ENCODE measurements at places on chromosomes 13 and 19. TPM values are rescaled to one million over a fixed set of nuclear protein-coding genes. Genes with fewer than 3 reads are reported as not detected.
A peak's percentile ranks its signal among the peaks of the same experiment; 100 is the strongest.

The UPF3A gene
- 59.2 TPM for total RNA-seq

The PSG5 gene
- not detected for total RNA-seq

- no peaks in the 10 kb centered on the region for H3K27me3 ChIP-seq
- peaks cover 86% of the 10 kb centered on the region for H3K36me3 ChIP-seq
- H3K27ac ChIP-seq = no peak overlapping the region
- DNase-seq = no peak
- H3K4me3 ChIP-seq = no peak overlapping the region
These were observed 26.0 kb downstream of the C19orf47 start for GRCh38 chr19:40322271-40322610.

DNA sequence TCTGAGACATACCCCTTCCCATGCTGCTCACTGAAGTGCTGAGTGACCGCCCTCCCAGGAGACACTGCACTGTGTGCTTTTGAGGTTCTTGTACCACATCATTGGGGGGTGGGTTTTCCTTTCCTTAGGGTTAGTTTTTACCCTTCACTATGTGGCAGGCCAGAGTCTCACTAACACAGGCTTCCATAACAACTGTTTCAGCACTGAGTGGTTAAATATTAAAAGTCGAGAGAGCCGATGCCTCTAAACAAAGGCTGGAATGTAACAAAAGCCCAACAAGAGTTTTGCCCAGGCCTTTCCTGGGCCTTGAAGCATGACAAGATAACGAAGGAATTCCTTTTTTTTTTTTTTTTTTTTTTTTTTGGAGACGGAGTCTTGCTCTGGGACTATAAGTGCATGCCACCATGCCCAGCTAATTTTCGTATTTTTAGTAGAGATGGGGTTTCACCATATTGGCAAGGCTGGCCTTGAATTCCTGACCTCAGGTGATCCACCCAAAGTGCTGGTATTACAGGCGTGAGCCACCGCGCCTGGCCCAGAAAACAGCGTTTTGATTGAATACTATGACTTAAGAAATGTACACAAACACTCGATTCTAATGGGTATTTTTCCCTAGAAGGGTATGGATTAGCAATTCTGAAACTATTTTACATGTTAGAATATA, 46.5 kb downstream of the ZNF823 start:
- H3K27me3 ChIP-seq = no peaks in the 10 kb centered on the region
- H3K36me3 ChIP-seq = no peaks in the 10 kb centered on the region
- H3K27ac ChIP-seq = no peak overlapping the region
- H3K4me1 ChIP-seq = peaks cover 13% of the 10 kb centered on the region

- no peak for DNase-seq
- no peak overlapping the region for H3K27ac ChIP-seq
- H3K27me3 ChIP-seq = no peaks in the 10 kb centered on the region
- no peaks in the 10 kb centered on the region for H3K4me1 ChIP-seq
- H3K4me3 ChIP-seq = no peak overlapping the region
These were observed 342.0 kb downstream of the TEX29 start for GRCh38 chr13:111662451-111662850.

The FNDC3A gene
- 62.3 TPM for total RNA-seq

DNA sequence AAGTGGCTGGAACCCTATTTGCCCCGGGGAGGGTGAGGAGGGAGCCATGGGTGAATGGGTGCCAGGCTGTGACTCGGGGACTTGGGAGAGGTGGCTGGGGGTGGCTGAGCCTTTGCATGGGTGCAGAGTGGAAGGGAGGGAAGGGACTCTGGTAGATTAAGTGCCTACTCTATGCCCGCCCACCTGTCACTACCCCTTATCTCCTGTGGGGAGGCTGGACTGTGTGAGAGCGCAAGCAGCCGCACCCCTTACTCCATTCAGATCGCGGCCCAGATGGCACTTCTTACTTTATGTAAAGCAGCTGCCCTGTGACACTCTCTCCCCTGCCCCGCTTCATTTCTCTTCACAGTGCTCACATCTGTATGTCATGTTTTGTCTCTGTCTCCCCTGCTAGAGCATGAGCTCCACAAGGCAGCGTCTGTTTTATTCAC, 2.9 kb downstream of the KASH5 start:
- H3K27me3 ChIP-seq = no peaks in the 10 kb centered on the region
- H3K4me1 ChIP-seq = no peaks in the 10 kb centered on the region
- DNase-seq = no peak
- H3K27ac ChIP-seq = no peak overlapping the region
- no peak overlapping the region for H3K4me3 ChIP-seq

DNA sequence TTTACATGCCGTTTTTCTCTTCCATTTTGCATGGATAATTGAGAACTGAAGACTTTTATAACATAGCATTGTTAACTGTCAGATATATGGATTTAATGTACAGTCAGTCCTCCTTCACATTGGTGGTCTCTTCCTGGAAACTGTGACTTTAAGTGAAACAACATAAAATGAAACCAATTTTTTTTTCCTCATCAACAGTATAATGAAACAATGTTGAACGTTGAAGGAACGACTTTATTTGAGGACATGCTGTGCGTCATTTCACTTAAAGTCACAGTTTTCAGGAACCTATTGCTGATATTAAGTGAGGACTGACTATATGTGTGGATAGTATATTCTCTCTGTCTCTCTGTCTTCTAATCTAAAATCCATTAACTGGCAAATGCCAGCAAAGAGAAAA, 54.8 kb downstream of the COG3 start:
- no peak overlapping the region for H3K27ac ChIP-seq
- no peak for DNase-seq
- H3K36me3 ChIP-seq = peaks cover 33% of the 10 kb centered on the region
- no peak overlapping the region for H3K4me3 ChIP-seq
- no peaks in the 10 kb centered on the region for H3K27me3 ChIP-seq
- no peaks in the 10 kb centered on the region for H3K4me1 ChIP-seq

DNA sequence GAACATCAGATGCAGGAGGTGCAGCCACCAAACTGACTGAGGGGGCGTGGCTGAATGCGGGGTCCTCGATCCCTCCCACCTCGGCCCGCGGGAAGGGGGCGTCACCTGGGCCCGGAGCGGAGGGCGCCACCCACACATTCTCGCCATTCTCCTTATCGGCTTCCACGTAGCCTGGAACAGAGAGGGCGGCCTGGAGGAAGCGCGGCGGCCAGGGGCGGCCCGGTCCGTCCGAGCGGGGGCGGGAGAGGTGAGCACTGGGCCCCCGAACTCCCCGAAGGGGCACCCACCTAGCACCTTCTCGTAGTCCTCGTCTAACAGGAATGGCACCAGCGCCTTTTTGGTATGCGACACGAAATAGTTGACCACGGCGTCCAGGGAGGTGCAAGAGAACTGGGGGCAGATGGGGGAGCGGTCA, 11.8 kb downstream of the STAP2 start:
- H3K4me3 ChIP-seq = no peak overlapping the region
- DNase-seq = peak; percentile 83
- H3K27me3 ChIP-seq = no peaks in the 10 kb centered on the region
- H3K36me3 ChIP-seq = no peaks in the 10 kb centered on the region
- peaks cover 18% of the 10 kb centered on the region for H3K4me1 ChIP-seq

The GSX1 gene
- total RNA-seq = not detected

DNA sequence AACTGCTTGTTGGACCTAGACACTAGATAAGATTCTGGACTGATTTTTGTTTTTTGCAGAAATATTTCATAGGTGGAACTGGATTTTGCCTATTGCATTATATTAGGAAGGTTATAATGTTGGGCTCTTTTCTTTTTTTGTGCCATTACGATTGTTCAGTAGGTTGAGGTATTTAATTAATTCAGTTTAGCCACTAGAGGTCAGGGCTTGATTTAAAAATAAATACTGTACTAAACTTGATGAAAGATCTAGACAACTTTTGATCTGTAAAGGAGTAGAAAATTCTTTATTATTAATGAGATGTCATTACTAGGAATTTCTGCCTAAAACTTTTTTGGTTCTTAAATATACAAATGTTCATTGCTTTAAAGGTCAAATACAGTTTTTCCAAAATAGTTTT, 15.2 kb upstream of the SUPT20H start:
- DNase-seq = no peak
- no peaks in the 10 kb centered on the region for H3K36me3 ChIP-seq
- no peaks in the 10 kb centered on the region for H3K27me3 ChIP-seq
- H3K4me3 ChIP-seq = no peak overlapping the region

GRCh38 chr19:2275588-2276428, 6.2 kb downstream of the PEAK3 start:
- H3K27me3 ChIP-seq = no peaks in the 10 kb centered on the region
- H3K4me1 ChIP-seq = peaks cover 47% of the 10 kb centered on the region
- no peak for DNase-seq
- H3K4me3 ChIP-seq = peak overlapping the region; percentile 4

DNA sequence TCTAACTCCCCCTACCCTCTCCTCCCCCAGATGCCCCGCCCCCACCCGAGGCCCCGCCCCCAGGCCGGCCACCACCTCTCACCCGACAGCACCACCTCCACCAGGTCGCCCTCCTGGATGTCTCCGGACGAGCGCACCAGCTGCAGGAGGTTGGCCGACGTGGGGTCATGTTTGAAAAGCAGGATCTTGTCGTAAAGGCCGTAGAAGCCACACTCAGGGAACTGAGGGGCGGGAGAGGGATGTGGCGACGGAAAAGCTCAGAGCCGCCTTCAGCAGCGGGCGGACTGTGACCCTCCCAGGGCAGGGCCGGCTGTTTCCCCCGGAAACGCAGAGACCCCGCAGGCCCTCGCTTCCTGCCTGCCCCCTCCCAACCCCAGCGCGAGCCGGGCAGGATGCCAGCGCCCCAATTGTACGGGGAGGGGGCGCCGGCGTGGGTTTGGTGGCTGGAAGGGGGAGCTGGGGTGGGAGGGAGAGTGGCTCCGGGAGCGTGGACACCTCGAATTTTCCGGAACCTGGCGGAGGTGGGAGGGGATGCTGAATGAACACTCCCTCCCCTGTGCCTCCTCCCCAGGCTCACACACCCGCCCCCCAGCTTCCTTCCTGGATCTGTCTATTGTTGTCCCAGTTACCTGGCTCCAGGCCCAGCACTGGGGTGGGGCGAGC, 3.0 kb downstream of the PRKD2 start:
- H3K27me3 ChIP-seq = no peaks in the 10 kb centered on the region
- peaks cover 18% of the 10 kb centered on the region for H3K36me3 ChIP-seq
- peak; percentile 97 for DNase-seq
- peak overlapping the region; percentile 66 for H3K4me3 ChIP-seq

The ZNF714 gene
- total RNA-seq = 4.1 TPM

The FARP1 gene
- 65.7 TPM for total RNA-seq

GRCh38 chr13:70613295-70613694, 505.0 kb upstream of the KLHL1 start:
- no peaks in the 10 kb centered on the region for H3K27me3 ChIP-seq
- no peak overlapping the region for H3K4me3 ChIP-seq
- DNase-seq = no peak
- H3K4me1 ChIP-seq = no peaks in the 10 kb centered on the region

The KIR2DL1 gene
- not detected for total RNA-seq

DNA sequence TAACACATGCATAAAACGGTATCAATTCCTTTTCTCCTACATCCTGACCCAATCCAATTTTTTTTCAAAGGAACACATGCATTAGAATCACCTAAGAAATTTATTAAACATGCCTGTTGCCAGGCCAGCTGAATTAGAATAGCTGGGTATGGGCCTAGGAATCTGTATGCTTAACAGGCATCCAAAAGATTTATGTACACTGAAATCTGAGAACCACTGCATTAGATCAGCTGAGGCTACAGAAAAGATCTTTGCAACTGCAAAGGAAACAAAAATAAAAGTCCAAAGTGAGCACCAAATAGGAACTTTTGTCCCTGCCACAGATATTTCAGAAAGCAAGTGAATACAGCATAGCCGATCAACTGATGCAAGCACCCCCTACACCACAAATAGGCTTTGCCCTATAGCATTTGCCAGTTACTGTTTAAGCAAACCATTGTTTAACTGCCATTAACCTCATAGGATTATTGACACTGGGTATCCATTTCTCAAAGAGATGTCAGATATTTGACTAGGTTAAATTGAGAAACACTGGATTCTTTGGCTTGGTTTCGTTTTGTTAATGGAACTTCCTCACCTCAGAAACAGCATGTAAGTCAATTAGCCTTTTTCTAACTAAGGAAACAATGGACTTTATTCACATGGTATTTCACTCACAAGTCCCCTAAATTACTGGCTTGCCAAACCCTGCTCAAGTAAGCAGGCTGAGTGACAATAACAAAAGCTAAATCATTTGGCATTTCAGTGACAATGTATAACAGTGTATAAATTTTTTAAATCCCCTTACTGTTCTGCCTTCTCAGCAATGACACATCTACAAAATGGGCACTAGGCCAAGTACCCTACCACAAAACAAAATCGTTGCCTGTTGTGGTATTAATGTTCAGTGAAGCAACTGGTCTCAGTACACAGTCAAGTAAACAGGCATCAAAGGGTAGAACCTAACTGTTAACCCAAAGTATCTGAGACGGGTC, 67.8 kb downstream of the SUCLA2 start:
- H3K36me3 ChIP-seq = no peaks in the 10 kb centered on the region
- no peak overlapping the region for H3K4me3 ChIP-seq
- no peaks in the 10 kb centered on the region for H3K27me3 ChIP-seq
- H3K4me1 ChIP-seq = no peaks in the 10 kb centered on the region
- no peak overlapping the region for H3K27ac ChIP-seq
- no peak for DNase-seq

GRCh38 chr19:42361545-42361910, 28.6 kb downstream of the CNFN start:
- H3K4me3 ChIP-seq = no peak overlapping the region
- peaks cover 11% of the 10 kb centered on the region for H3K36me3 ChIP-seq

- peak; percentile 28 for DNase-seq
- no peaks in the 10 kb centered on the region for H3K36me3 ChIP-seq
- H3K27ac ChIP-seq = peak overlapping the region; percentile 94
- H3K4me3 ChIP-seq = peak overlapping the region; percentile 60
These were observed 1.3 kb downstream of the ZNF616 start for GRCh38 chr19:52138278-52138982.

- H3K36me3 ChIP-seq = no peaks in the 10 kb centered on the region
- peaks cover 19% of the 10 kb centered on the region for H3K4me1 ChIP-seq
- no peak overlapping the region for H3K4me3 ChIP-seq
- H3K27me3 ChIP-seq = peaks cover 24% of the 10 kb centered on the region
- peak; percentile 10 for DNase-seq
These were observed 1.4 kb upstream of the C2CD4C start for GRCh38 chr19:410243-410781.

The CEACAM5 gene
- total RNA-seq = 33.9 TPM

DNA sequence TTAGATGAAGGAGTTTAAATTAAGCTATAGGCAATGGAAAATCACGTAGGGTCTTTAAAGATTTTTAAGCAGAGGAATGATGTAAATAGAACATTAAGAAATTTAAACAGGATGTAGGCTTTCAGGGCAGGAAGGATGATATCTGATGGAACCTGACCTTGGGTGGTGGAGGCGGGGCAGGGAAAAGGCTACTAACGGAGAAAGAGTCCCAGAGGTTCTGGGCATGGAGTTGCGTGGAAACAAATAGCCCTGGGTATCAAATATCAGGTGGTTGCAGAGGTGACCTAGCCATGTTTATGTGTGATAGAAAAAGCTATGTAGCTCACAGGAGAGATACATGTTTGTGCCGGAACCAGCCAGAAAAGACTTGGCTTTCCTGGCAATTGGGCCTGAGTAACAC, 7.8 kb upstream of the CDK8 start:
- no peaks in the 10 kb centered on the region for H3K36me3 ChIP-seq
- no peak for DNase-seq
- H3K4me1 ChIP-seq = no peaks in the 10 kb centered on the region
- no peak overlapping the region for H3K4me3 ChIP-seq
